ENCODE measurements at places on chromosomes 4 and X.

DNA sequence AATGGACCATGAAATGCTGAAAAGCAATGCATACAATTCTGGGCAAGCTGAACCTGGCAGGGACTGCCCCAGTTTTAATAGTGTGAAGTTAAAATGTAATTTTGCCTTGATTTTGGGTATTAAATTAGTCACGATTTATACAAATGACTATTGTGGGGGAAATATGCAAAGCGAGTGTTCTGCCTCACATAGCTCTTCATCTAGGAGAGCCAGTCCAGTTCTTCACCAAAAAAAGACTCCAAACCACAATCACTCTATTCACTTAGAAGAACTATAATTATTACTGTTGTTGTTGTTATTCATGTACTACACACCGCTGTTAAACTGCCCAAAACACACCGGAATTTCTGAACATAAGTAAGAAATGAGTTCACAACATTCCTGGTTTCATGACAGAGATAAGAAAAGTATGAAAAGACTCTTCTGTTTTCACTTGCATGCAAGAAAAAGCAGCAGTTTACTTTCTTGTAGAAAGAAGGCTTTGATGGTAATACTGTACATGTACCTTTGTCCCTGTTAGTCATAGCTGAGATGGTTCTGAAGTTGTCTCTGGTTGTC lies 101.9 kb downstream of the QRFPR start:
- no peak for DNase-seq

- DNase-seq, result no peak
Measured at GRCh38 chrX:103248553-103248952, 6.4 kb downstream of the TCEAL8 start.

- DNase-seq, result no peak
Measured at GRCh38 chr4:189436207-189436606, 504.5 kb upstream of the FRG1 start.

- no peak for DNase-seq
Measured at GRCh38 chrX:130876226-130876625, 26.8 kb downstream of the ENOX2 start.

- DNase-seq, result no peak
Measured at GRCh38 chr4:25425361-25425760, 48.3 kb downstream of the ANAPC4 start.

GRCh38 chr4:120926358-120927025 lies 4.0 kb upstream of the PRDM5 start:
- DNase-seq, result no peak

DNA sequence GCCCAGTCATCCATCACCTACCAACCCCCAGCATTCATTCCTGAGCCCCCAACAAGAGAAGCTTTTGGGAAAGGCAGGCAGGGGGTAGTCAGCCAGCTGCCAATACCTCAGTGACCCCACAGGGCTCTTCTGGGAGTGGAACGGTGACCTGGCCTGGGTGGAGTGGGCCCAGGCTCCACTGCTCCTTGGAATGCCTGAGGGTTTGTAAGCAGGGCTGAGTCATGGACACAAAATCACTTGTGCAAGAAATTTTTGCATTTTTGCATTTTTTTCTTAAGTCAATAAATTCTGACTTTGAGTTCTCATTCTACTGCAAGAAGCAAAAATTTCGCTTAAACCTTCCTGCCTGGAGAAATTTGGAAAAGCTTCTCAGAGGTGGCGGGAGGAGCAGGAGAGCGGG lies 18.5 kb downstream of the SORCS2 start:
- no peak for DNase-seq

DNA sequence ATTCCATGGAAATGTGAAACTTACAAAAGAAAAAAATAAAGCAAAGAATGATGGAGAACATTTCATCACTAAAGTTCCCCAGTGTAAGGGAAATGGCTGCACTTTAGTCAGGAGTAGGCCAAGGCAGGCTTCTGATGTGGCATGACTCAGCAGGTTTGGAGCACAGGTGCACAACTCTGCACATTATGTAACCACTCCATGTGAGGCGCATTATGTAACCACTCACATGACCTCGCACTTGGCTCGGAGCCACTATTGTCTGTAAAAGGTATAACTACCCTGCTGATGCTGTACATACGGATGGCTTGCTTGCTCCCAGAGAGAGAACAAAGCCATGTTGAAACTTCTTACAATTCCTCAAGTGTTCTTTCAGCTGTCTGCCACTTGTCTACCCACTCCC lies 727.6 kb downstream of the TRAM1L1 start:
- DNase-seq, result no peak

DNA sequence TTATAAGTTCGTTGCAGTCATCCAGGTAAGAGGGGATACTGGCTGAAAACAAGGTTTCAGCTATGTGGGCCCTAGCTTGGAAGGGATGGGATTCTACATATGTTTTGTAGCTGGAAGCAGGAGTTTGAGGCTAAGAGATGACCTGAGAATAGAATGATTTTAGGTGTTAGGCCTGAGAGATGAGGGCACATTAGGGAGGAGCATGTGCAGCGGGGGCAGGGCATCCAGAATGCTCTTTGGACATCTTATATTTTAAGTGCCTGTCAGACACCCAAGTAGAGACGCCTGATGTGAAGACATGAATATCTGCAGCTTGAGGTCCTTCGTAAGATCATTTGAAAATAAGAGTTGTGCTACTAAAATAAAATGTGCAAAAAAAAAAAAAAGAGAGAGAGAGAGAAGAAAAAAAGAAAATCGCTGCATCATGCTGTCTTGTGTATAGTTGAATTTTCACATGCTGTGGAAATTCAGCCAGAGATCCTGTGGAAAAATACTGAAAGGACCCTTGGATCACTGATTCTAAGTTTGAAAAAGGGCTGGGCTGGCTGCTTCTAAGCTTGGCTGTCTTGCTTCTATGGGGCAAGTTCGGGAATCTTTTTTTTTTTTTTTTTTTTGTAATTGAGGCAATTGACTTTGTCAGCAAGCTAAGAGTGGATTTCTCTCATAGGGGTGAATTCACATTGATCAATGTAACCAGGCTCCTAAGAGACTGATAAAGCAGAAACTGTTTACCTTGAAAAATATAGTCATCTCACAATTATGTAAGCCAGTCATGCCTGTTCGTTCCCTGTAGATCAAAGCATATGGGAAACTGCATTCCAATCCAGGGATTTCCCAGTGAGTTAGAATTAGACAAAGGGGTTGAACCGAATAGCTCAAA lies 341.0 kb upstream of the GATB start:
- no peak for DNase-seq

GRCh38 chr4:128455480-128455879 lies 167.9 kb upstream of the PGRMC2 start:
- DNase-seq, result no peak

- DNase-seq, result no peak
Measured at GRCh38 chrX:120428309-120428708, 40.8 kb downstream of the LAMP2 start.

- DNase-seq, result no peak
Measured at GRCh38 chr4:77505275-77505957, 100.2 kb upstream of the CXCL13 start.

GRCh38 chr4:92175250-92175649 lies 128.5 kb upstream of the GRID2 start:
- DNase-seq, result no peak

GRCh38 chr4:103375278-103375677 lies 177.1 kb upstream of the CENPE start:
- DNase-seq, result no peak

GRCh38 chr4:151541389-151542071 lies 132.6 kb downstream of the FHIP1A start:
- no peak for DNase-seq

- no peak for DNase-seq
Measured at GRCh38 chrX:69357317-69357716, 146.8 kb upstream of the NALF2 start.

GRCh38 chr4:42510225-42510624 lies 112.9 kb downstream of the SHISA3 start:
- no peak for DNase-seq

DNA sequence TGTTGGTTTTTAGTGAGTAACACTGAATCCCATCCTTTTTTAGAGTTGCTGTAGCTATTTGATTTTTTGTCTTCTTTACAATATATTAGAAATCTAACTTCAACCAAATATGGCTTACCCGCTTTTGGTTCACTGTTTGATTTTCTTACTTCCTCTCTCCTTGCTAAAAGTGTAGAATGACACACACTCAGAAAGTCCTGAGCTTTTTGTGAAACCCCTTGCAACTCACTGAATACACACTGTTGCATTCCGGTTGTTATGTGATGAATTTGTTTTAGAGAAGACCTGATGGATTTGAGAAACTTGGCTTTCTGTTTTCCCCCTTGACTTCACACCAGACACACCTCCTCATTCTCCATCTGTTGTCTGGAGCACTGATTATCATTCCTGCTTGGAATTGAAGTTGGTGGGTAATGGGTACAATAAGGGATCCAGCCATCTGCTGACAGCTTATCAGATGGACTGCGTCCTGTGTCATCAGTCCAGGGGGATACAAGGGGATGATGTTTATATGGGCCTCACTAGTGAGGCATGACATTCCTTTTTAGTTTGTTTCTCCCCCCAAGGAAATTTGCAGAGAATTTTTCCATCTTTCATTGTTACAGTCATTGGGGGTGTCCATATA lies 5.2 kb downstream of the TMEM164 start:
- no peak for DNase-seq

- no peak for DNase-seq
Measured at GRCh38 chr4:182695842-182696241, 221.3 kb downstream of the DCTD start.

DNA sequence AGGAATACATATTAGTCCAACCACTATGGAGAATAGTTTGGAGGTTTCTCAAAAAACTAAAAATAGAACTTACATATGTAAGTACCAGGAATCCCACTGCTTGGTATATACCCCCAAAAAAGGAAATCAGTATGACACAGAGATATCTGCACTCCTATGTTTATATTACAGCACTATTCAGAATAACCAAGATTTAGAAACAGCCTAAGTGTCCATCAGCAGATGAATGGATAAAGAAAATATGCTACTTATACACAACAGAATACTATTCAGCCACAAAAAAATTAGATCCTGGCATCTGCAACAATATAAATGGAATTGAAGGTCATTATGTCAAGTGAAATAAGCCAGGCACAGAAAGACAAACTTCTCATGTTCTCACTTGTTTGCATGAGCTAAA lies 27.5 kb upstream of the ABCG2 start:
- DNase-seq, result no peak

Measured in activated T-cell treated with anti-CD3 and anti-CD28 coated beads, Interleukin-2, amount 50 U/mL, for 1 hour (primary cell).